Osteocyte (in vitro differentiated cells): ENCODE measurements at places on chromosomes 3 and 15.

DNA sequence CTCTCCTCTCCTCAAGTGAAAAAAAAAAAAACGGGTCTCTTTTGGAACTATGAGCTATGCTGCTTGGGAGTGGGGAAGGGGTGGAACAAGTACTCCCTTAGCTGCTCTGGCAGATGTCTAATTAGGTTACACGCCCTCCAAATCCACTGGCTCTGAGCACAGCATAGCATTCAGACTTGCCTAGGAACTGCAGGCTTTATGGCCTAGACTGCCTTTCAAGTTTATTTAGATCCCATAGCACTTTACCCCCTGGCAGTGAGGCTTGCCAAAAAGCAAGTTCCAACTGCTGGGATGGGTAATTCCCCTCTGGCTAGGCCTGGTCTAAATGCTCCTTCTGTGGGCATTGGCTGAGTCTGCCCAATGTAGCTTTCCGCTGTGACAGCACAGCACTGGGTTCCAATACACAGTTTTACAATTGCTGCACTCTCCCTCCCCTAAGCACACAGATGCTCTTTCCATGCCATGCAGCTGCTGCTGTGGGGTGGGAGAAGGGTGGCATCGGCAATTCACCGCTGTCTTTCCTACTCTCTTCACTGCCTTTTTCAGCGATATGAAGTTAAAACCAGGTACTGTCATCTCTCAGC, 152.8 kb downstream of the KCNAB1 start:
- DNase-seq = no peak

DNA sequence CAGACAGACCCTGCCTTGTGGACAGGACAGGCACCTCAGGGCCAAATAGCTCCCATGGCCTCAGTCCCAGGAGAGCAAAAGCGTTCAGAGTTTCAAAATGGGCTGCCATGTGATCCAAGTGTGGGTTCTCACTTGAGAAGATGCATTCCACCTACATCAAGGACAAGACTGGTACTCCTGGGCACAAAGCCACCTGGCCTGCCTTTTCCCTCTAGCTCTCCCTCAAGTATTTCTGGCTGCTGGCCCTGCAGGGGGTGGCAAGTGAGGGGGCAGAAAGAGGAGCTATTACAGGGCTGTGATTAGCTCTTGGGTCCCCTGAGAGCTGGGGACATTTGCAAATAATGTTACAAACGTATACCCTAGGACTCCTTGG, 6.5 kb upstream of the COL7A1 start:
- no peak for DNase-seq

- no peak for DNase-seq
These were observed 5.7 kb upstream of the FBLN2 start for GRCh38 chr3:13543253-13543652.

DNA sequence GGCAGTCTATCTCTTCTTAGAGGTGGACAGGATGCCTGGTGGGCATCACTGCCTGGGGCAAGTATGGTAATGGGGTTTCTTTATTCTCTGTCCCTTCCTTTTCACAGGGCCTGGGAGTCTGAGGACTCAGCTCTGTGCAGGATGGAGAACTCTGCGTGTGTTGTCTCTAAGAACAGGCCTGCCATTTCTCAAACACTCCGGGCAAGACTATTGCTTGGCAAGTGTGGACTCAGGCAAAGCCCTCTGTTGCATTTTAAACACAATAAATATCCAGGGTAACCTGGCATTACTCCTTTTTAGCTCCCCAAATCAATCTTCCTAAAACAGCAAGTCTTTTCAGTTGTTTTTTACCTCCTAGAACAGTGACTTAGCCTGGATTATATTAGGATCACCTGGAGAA, 185.1 kb upstream of the ROPN1 start:
- no peak for DNase-seq

DNA sequence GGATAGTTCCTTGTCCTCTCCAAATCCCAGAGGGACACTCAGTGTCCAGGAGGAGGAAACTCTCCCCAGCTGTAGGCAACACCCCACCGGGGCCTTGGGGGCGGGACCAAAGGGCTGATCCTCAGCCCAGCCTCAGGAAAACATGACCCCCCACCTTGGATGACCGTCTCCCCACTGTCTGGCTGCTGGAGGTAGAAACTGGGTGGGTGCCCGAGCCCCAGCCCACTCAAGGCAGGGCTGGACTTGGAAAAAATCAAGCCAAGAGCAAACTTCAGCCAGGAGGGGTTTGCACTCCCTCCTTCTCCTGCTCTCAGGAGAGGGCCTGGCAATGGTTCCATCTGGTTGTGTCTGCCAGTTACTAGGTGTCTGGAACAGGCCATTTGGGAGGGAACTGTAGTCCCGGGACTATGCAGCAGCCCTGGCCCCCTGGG, 3.6 kb upstream of the RASL12 start:
- DNase-seq = no peak

DNA sequence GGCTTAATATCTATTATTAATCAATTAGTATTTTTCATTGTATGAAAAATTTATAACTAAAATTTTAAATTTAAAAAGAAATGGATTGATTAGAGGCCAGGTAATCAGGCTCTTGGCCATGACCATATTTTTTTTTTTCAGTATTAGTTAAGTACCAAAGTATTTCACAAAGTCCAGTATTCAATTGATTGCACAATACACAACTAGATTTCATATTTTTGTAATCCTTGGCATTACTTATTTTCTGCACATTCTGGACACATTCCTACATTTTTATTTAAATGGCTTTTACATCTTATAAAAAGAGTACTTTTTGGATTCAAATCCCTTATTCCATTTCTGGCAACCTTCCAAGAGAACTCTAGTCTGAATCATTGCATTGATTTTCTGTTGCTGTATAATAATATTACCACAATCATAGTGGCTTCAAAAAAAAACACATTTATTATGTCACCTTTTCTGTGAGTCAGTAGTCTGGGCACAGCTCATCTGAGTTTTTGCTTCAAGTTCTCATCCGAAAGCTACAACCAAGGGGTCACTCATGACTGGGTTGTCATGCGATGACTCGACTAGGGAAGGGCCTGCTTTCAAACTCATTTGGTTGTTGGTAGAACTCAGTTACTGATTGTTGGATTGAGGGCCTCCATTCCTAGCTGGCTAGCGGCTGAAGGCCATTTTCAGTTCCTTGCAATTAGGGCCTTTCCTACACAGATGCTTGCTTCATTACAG, 90.7 kb downstream of the CNTN6 start:
- no peak for DNase-seq

DNA sequence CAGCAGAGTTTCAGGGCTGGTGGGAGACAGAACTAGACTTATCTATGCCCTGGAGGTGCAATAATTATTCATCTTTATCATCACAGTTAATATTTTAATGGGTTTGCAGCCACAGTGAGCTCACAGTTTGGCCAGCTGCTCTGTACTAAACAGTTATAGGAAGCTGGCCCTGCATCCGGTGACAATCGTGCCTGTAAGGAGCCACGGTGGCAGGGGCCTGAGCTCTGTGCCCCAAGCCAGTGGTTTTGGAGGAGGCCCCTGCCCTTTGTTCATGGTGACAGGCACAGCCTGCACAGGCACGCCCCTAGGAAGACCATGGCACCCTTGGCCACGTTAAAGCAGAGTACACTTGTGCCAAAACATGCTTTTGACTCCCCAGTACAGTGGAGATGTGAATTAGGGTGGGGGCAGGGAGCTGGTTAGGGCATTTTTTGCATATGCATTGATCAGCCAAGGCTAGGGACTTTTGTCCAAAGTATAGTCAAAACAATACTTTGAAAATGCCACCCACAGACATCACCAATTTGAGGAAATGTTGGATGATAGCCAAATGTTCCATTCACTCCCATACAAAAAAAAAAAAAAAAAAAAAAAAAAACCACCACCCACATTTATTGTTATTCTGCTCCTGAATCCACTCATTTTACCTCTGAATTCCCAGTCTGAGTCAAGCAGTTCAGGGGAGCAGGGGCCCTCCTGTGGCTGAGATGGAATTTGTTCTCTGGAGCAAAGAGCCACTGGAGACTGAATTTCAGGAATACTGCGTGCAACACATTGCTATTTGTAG, 3.4 kb upstream of the RFTN1 start:
- DNase-seq = no peak

DNA sequence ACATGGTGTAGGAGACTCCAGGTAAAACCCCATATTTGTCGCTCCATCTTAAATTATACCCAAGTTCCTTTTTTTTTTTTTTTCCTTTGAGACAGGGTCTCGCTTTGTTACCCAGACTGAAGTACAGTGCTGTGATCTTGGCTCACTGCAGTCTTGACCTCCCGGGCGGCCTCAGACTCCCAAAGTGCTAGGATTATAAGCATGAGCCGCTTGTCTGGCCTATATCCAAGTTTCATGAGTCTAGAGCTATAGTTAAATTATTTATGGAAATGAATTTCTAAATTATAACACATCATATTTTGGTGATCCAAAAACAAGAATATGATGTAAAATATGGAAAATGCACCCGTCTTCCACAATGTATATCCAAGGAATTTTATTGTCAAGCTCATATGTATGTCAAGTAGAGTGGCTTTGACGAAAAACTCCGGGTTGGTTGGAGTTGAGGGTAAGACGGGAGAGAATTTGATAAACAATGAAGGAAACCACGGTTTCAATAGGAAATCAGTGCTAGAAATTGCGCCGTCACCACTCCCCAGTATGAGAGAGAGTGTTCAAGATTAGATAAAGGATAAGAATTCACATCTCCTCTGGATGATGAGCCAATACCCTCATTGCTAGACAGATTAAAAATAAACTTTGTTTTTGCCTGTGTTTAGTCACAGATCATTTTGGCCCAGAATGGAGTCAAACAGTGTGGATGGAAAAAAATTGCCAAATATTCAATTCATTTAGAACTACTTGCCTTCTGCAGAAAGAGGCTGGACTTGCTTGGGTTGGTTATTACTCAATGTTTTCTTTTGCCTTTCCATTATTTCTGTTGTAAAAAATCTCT, 209.2 kb upstream of the NR2F2 start:
- DNase-seq = no peak

GRCh38 chr15:46996359-46996758, 720.9 kb upstream of the SEMA6D start:
- no peak for DNase-seq
